ENCODE measurements at places on chromosomes 1 and 21.

GRCh38 chr1:176203735-176204134 lies 3.4 kb downstream of the COP1 start:
- DNase-seq = no peak

- no peak for DNase-seq
Measured at GRCh38 chr21:25330266-25330665, 277.0 kb downstream of the MRPL39 start.

DNA sequence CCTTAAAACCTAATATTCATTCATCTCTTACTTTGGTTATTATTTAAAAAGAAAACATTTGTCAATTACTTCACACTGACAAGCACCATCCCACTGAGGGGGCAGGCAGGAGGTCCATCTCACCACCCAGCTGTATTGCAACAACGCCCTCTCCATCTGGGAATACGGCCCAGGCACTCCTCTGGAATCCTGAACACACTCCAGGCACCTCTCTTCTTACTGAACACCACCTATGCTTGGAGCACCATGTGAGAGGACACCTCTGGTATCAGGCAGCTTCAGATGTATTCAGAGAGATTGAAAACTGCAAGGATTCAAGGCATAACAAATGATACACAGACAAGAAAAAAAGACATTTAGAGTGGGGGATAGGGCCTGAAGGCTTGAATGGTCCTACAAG lies 147.1 kb downstream of the CACNA1E start:
- no peak for DNase-seq

DNA sequence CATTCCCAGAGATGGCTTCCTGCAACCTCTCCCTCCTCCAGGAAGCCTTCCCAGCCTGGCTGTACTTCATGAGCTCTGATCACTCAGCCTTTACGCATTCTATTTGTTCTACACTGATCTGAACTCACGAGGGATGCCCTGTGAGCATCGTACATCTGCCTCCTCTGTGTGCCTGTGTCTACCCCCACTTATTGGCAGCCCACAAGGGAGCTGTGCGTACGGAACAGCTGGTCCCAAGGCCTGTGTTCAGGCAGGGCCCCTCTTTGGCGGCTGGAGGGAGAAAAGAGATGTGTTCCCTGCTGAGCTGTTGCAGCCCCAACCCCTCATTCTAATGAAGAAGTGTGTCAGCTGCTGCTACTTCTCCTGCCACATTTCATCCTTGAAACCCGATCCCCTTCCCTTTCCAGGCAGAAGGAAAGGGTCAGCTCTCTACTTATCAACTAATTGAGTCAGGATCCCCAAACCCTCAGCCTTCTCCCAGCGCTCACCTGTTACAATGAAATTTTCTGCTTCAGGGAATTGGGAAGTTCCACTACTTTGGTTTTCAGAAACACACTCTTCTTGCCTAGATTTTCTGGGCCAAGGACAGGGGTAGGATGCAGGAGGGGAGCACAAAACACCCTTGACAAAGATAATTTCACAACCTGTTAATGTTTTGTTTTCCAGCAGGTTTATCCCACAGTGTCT lies 3.2 kb downstream of the INKA2 start:
- no peak for DNase-seq

DNA sequence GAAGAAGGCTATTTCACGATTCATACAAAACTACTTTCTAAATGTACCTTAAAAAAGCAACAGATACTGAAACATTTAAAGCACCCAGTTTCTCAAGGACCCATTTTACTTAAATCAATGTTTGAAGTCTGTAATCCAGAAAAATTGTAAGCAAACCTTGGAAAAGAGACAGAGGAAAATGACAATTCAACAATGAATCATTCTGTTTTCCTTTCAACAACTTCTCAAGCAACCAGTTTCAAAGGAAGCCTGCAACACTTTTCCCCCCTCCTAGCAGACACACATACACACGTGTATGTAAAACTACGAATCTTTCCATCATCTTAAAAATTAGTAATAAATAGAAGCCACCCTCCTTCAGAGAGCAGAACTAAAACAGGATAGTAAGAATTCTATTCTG lies 1.2 kb downstream of the RERE start:
- no peak for DNase-seq

DNA sequence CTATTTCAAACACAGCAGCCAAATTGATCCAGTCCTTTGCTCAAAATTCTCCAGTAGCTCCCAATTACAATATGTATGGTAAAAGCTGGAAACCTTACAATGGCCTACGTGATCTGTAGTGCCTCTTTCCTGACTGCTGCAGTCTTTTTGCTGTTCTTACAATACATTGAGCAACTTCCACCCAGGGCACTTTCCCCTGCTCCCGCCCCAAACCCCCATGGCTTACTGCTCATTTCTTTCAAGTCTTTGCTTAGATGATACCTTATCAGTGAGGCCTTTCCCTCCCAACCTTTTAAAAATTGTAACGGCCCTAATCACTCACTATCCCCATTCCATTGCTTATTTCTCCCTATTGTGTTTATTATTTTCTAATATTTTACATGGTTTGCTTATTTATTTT lies 43.9 kb upstream of the APOBEC4 start:
- no peak for DNase-seq

DNA sequence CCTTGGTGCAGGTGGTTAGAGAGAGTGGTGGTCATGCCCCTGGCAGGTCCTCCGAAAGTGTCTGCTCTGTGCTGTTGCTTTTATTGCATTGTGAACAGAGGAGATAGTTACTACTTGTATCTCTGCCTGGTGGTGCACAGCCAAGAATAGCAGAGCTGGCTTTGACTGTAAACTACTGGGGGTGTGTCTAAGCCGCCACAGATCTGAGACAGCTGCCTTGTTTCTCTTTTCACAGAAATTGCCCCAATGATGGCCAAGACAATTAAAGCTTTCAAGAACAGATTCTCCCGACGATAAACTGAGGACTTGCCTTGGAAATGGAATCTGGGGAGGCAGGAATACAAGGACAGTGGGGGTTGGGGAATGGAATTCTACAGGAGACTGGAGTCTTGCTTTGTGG lies 16.0 kb downstream of the ELOA start:
- DNase-seq = no peak

- DNase-seq = no peak
Measured at GRCh38 chr1:201383647-201384405, 6.3 kb upstream of the TNNT2 start.

GRCh38 chr1:231931146-231931545 lies 304.6 kb downstream of the DISC1 start:
- DNase-seq = no peak

Measured in GM18507 (cell line).